Activated CD4-positive, alpha-beta T cell treated with anti-CD3 and anti-CD28 coated beads for 24 hours (primary cell): ENCODE measurements at places on chromosomes 11 and 22.
A peak's percentile ranks its signal among the peaks of the same experiment; 100 is the strongest.

DNA sequence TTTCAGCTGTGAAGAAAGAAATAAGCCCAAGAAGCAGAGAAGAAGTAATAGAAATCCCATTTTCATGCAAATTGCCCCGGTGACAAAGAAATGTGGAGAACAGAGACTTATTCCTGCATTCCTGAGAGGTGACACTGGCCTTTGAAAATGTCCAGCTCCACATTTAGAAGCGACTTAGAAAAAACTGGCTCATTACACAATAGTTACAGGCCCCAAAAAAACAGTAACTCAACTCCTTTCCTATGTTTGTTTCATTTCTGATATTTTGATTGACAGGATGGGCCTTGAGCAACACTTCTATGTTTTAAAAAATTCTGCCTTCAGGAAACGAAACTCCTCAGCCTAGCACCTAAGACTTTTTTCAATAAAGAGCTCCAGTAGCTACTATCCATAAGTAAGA lies 726.9 kb upstream of the TENM4 start:
- no peak for DNase-seq

GRCh38 chr22:45594123-45594941 lies 77.3 kb upstream of the ATXN10 start:
- DNase-seq: no peak

DNA sequence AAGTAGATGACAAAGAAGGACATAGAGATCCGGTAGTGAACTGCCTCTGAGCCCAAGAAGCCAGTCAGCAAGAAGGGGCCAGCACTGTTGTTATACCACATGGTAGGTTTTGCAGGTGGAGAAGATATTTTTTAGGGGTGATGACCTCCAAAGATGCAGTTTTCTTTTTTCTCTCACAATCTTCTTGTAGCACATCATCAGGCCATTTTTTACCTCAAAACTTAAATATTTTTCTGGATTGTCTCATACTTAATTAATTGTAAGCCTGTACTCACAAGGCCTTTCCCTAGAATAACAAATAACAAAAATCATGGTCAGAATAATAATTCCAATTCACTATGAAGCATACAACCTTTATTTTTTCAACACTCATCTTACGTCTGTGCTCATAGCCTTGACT lies at the start of gene OR51B4:
Gene OR51B4 (minus strand): TSS at position 101 of the 400 bp plus-strand sequence. CDS start 0 bp downstream, at position 101.
- DNase-seq: no peak

- no peak for DNase-seq
Measured at GRCh38 chr22:38169116-38169515, 12.5 kb downstream of the PLA2G6 start.

GRCh38 chr11:6538945-6539344 lies 41.9 kb downstream of the DNHD1 start:
- no peak for DNase-seq

GRCh38 chr11:14181121-14181520 lies 177.9 kb downstream of the RRAS2 start:
- no peak for DNase-seq

DNA sequence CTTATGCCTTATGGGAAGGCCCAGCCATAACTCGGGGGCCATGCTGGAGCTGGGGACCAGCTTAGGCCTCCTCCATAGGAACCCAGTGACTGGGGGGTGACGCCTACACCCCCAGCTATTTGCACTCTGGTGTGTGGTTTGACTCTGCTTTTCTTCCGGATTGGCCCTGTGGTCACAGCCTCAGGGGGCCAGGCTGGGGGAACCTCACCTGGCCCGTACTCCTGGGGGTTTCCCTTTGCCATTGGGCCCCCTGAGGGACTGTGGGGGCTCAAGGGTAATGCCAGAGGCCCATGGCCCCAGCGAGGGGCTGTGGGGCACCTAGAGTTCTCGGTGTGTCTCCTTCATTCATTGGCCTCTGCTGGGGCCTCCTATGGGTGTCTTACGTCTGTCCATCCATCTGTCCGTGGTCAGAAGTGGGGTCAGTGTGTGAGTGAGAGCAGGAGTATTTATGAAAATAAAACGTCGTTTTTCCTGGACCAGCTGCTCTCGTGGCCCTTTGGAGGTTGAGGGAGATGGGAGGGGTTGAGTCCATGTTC lies 6.3 kb upstream of the SH3BP1 start:
- no peak for DNase-seq

DNA sequence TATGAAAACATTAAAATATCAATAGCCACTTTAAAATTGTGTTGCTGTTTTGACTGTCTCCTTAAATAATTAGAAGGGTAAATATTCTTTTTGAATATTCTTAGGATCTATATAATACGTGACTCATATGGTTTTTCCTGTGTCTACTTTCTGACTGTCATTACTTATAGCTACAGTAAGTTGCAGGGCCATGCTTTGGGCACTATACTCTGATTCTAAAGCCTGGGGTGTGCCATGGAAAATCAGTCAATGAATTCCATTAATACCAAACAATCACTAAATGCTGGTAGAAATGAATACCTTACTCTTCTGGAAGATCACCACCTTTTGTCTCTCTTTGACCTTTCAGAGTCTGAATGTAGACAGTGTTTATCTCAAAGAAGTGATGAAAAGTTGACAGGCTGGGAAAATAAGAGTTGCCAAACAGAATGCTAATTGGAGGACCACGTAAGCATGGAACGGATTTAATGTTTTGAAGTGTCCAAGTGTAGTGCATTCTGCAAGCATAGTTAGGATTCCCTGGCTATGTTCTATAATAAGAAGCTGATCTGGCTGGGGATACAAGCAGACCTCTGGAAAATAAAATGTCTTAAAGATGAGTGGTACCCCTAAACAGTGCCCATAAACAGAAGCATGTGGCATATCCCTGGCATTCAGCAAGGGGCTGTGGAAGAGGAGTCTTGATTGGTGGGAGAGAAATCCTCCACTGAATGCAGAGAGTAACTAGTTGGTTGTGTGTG lies 16.8 kb downstream of the LUZP2 start:
- DNase-seq: no peak

GRCh38 chr11:30012346-30012745 lies 4.5 kb downstream of the KCNA4 start:
- no peak for DNase-seq

DNA sequence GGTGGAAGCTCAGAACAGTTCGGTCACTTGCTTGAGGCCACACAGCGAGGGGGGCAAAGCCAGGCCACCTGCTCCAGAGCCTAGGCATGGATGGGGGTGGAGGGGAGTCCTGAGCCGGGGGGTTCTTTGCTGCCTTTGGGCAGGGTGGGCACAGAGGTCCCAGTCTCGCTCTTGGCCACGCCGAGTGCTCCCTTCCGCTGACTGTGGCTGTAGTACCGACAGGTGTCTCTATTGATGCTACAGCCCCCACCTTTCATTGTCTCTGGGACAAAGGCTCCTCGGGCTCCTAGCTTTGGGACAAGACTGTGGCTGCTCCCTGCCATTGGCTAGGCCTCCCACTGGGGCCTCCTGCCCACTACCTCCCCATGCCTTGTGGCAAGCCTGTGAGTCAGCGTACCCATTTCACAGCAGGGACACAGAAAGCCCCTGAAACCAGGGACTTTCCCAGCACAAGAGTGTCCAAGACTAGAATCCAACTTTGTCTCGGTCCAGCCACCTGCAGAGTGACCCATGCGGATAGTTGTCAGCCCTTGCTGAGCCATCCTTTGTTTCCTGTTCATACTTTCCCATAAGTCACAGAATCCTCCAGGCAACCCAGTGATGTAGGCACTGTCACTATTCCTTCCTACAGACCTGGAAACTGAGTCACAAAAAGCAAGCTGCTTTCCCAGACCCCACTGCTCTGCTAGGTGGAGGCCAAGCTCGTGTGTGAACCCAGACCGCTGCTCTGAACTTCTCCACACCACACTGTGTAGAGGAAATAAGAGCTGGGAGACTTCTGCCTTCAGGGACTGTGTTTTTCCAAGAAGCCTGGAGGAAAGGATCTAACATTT lies 17.2 kb downstream of the MYEOV start:
- no peak for DNase-seq

- no peak for DNase-seq
Measured at GRCh38 chr22:29302681-29303465, 3.6 kb upstream of the GAS2L1 start.

DNA sequence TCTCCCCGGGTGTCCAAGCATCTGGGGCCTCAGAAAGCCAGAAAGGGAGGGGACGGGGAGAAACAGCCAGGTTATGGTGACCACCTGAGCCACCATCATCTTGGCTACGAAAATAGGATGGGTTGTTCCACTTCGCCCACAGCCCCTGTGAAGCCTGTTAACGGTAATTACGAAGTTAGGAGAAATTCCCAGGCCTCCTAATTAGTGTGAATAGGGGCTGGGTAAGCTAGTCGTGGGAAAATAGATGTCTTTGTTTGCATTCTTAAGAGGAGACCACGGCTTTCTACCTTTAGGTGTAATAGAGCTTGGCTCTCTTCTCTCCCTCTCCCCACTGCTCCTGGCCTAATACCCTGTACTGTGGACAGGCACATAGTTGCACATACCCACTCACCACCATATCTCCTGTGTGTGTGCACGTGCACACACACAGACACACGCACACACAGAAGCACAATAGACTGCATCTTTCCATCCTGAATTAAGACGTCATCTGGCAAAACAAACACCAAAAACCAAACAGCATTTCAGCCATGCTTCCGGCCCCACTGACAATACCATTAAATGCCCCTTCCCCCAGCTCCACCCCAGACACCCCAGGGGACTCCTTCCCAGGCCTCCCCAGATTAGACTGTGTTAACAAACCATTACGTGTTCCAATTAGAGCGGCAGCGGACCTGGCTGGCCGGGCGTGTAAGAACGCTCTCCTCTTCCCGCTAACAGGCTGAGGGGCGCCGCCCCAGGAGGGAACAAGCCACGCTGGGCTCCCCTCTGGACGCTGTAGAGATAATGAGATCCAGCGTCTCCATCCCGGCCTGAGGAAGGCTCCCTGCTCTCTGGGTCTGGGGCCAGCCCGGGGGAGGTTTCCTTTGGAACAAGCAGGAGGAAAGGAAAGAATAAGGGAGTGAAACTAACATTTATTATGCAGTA lies 72.8 kb downstream of the TP53I11 start:
- DNase-seq: no peak

GRCh38 chr22:40218152-40218551 lies 40.4 kb downstream of the TNRC6B start:
- DNase-seq: no peak

GRCh38 chr11:96012086-96012824 lies 88.3 kb upstream of the MTMR2 start:
- peak; percentile 10 for DNase-seq

DNA sequence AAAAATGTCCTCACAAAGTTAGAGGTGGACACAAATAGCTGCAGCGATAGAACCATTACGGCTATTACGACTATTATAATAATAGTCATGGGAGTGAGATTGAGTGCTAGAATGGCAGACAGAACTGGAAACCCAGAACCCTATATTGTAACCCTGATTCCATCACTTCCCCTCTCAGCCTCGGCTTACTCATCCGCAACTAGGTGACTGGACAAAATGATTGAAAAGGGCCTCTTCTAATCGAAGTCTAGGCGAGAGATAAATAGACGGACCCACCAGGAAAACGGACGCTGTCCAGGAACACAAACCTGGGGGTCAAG lies 629 bp downstream of the PSMA1 start:
- peak; percentile 10 for DNase-seq

GRCh38 chr11:82898241-82898640 lies 2.0 kb downstream of the PRCP start:
- DNase-seq: no peak

GRCh38 chr11:115906171-115906570 lies 402.0 kb upstream of the CADM1 start:
- DNase-seq: no peak

GRCh38 chr11:112526699-112527416 lies 266.2 kb upstream of the PLET1 start:
- DNase-seq: no peak

- no peak for DNase-seq
Measured at GRCh38 chr11:3161309-3161708, 3.8 kb downstream of the OSBPL5 start.
